CD4-positive, CD25-positive, alpha-beta regulatory T cell (primary cell): ENCODE measurements at places on chromosomes 16 and 17. TPM values are rescaled to one million over a fixed set of nuclear protein-coding genes. Genes with fewer than 3 reads are reported as not detected.
A peak's percentile ranks its signal among the peaks of the same experiment; 100 is the strongest.

Gene AHSP
- not detected for polyA plus RNA-seq

- H3K36me3 ChIP-seq = peaks cover 55% of the 10 kb centered on the region
- H3K27me3 ChIP-seq = no peaks in the 10 kb centered on the region
- DNase-seq = no peak
Observed at GRCh38 chr17:653724-654123, 60.9 kb downstream of the VPS53 start.

- no peaks in the 10 kb centered on the region for H3K27me3 ChIP-seq
- no peak for DNase-seq
- H3K27ac ChIP-seq = no peak overlapping the region
- H3K4me3 ChIP-seq = no peak overlapping the region
- no peaks in the 10 kb centered on the region for H3K4me1 ChIP-seq
Observed at GRCh38 chr16:31428638-31429247, 583 bp upstream of the COX6A2 start.

Gene TAC4
- not detected for polyA plus RNA-seq

Gene CTRB2
- polyA plus RNA-seq = not detected

Gene CCDC200
- polyA plus RNA-seq = not detected

DNA sequence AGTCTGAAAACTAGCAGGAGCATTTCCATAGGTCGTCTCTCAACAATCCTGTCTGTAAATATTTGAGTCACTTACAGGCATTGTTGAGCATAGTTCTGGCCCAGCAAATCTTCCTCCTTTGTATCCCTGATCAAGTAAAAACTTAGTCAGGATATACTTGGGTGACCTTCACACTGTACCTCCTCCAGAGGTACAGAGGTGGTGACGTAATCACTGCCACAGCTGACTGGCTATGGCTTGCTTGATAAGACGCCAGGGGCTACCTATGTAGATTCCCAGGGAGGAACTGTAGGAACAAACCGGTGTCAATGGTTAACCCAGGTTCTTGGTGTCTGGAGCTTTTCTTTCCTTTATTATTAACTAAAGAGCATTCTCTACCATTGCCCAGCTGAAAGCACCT, at the start of gene KCNJ16:
Gene KCNJ16 (plus strand): TSS at position 270 of the 400 bp plus-strand sequence. CDS start 56,863 bp downstream, outside the sequence.
- no peaks in the 10 kb centered on the region for H3K27me3 ChIP-seq
- DNase-seq = no peak
- H3K27ac ChIP-seq = no peak within 1 kb of the TSS
- H3K36me3 ChIP-seq = no peaks in the 10 kb centered on the region
- H3K4me1 ChIP-seq = no peaks in the 10 kb centered on the region
- H3K4me3 ChIP-seq = no peak within 1 kb of the TSS

DNA sequence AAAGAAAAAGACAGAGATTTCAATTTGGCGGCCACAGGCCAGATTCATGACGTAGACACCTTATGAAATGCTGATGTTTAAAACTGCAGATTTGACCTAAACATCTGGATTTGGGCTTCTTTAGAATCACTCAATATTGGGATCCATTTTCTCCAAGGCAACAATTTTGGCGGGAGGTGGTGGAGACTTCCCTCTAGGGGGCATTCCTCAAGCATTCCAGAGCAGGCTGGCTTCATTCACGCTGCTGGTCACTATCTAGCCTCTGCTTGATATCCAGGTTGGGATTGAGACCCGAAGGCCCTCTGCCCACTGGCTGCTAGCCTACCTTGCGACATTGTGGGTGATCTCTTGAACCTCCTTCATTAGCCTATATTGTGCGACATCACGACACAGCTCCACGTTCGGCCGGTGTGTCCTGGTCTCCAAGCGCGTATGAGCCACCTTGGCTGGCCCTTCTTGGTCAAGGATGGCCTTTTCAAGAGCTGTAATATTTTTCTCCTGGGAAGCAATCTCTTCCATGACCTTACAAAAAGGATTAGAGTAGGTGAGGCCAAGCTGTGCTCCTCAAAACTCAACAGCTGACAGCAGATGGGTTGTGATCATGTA, 24.5 kb downstream of the FBXO39 start:
- H3K4me3 ChIP-seq = no peak overlapping the region
- H3K27me3 ChIP-seq = peaks cover 3% of the 10 kb centered on the region
- DNase-seq = no peak
- H3K36me3 ChIP-seq = no peaks in the 10 kb centered on the region

GRCh38 chr17:17180141-17180603, 26.0 kb downstream of the PLD6 start:
- no peak for DNase-seq
- H3K36me3 ChIP-seq = peaks cover 33% of the 10 kb centered on the region
- H3K27ac ChIP-seq = peak overlapping the region; percentile 90
- peaks cover 98% of the 10 kb centered on the region for H3K4me1 ChIP-seq
